ENCODE measurements at places on chromosomes 6 and 20.

DNA sequence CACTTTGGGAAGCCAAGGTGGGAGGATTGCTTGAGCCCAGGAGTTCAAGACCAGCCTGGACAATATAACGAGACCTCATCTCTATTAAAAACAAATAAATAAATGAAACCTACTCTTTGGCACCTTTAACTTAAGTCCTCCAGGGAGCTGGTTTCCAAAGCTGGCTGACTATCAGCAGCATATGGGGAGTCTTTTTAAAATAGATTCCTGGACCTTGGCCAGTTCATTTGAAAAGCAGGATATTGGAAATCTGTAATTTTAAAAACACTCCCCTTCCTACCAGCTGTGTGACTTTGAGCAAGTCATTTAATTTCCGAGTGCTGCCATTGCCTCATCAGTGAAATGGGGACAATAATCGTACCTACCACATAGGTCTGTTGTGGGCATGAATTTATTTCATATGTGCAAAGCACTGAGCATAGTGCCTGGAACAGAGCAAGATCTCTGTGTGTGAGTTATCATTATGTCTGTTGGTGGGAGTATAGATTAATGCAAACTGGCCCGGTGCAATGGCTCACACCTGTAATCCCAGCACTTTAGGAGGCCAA is 40.9 kb upstream of the PTPN1 start:
- no peak for DNase-seq

DNA sequence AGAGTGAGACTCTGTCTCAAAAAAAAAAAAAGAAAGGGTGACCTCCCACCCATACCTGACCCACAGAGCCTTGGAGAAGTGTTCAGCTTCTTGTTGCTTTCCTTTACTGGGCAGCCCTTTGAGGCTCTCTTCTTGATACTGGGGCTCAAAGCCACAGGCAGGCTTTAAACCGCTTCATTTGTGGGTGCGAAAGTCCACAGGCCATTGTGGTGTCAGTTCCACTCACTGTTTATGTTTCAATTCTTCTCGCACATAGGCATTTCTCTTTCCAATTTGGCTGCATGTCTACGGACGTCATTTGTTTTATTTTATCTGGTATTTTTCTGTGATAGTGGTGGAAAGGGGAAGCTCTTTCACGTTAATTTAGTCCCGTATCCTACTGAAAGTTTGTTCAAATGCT is 34.6 kb downstream of the PPARD start:
- DNase-seq = no peak

GRCh38 chr6:38095054-38095453 is 275.5 kb downstream of the ZFAND3 start:
- peak; percentile 31 for DNase-seq

- no peak for DNase-seq
Measured at GRCh38 chr20:57229490-57229889, 37.0 kb downstream of the BMP7 start.

DNA sequence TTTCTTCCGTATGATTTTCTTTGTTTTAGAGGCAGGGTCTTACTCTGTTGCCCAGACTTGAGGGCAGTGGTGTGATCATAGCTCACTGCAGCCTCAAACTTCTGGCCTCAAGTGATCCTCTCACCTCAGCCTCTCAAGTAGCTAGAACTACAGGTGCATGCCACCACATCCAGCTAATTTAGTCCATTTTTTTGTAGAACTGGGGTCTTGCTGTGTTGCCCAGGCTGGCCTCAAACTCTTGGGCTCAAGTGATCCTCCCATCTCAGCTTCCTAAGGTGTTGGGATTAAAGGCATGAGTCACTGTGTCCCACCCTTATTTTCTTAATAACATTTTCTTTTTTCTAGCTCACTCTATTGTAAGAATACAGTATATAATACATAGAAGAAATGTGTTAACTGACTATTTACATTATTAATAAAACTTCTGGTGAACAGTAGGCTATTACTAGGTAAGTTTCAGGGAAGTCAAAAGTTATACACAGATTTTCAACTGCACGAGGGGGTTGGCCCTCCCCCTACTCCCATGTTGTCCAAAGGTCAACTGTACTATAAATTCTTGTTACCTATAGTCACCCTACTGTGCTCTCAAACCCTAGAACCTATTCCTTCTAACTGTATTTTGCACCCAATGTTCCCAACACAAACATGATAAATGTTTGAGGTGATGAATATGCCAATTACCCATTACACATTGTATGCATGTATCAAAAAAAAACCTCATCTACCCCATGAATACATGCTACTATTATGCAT is 56.3 kb downstream of the PXDC1 start:
- DNase-seq = no peak

DNA sequence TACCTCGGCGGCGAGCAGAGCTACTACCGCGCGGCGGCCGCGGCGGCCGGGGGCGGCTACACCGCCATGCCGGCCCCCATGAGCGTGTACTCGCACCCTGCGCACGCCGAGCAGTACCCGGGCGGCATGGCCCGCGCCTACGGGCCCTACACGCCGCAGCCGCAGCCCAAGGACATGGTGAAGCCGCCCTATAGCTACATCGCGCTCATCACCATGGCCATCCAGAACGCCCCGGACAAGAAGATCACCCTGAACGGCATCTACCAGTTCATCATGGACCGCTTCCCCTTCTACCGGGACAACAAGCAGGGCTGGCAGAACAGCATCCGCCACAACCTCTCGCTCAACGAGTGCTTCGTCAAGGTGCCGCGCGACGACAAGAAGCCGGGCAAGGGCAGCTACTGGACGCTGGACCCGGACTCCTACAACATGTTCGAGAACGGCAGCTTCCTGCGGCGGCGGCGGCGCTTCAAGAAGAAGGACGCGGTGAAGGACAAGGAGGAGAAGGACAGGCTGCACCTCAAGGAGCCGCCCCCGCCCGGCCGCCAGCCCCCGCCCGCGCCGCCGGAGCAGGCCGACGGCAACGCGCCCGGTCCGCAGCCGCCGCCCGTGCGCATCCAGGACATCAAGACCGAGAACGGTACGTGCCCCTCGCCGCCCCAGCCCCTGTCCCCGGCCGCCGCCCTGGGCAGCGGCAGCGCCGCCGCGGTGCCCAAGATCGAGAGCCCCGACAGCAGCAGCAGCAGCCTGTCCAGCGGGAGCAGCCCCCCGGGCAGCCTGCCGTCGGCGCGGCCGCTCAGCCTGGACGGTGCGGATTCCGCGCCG is 994 bp downstream of the FOXC1 start:
- no peak for DNase-seq

DNA sequence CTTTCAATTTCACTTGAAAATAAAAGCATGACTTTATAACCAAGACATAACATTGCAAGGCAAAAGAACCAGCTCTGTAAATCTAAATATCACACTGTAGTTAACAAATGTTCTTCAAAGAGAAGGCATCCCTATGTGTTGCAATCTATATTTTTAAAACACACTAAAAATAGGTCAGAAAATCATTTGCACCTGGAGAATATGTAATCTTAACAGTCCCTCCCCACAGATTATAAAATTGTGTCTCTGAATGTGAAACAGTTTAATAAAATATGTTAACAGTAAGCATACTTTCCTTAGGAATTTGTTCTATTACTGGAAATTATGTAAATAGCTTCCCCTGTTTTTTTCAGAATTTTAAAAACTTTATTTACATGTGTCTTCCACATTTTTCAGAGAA is 351.9 kb downstream of the COL12A1 start:
- DNase-seq = no peak

- no peak for DNase-seq
Measured at GRCh38 chr6:134875367-134875766, 74.5 kb downstream of the ALDH8A1 start.

DNA sequence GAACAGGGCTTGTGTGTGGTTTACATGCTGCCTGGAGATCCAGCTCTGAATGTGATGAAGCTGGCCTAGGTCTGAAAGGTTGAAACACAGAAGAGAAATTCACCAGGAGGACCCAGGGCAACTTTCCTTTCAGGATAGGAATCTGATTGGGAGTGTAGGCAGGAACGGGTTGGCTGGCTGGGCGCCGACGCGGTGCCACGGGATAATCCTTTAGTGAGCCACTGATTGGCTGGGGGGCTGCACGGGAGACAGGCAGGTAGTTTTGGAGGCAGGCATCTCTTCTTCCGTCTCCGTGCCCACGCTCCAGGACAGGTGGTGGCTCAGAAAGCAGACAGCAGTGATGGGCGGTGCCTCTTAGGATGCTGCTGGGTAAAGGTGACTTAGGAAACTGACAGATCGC is 294.6 kb downstream of the CDH4 start:
- no peak for DNase-seq

DNA sequence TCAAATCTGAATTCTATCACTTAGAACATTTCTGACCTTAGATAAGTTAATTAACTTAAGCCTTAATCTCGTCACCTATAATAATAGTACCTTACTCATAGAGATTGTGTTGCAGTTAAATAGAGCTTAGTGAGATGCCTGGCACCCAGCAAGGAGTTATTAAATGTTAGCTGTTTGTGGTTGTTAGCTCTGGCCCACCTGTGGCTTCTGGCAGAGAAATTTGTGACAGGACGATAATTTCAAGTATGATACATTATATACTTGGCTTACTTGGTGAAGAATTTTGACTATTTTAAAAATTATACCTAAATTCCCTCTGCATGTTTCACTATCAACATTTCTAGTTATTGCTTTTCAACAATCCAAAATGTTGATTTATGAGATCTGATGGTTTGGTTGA is 102.9 kb upstream of the CEP162 start:
- no peak for DNase-seq

GRCh38 chr20:5580940-5581708 is 169.1 kb upstream of the SHLD1 start:
- no peak for DNase-seq

Data from GM04503 (cell line).